Heart left ventricle (tissue), 16 donors: ENCODE measurements at places on chromosomes 13 and 19.

GRCh38 chr19:18469069-18469846 is 31.3 kb upstream of the ISYNA1 start:
- DNase-seq: peak; percentile 67

- DNase-seq: no peak
Measured at GRCh38 chr13:101811881-101812280, 359.4 kb downstream of the ITGBL1 start.

DNA sequence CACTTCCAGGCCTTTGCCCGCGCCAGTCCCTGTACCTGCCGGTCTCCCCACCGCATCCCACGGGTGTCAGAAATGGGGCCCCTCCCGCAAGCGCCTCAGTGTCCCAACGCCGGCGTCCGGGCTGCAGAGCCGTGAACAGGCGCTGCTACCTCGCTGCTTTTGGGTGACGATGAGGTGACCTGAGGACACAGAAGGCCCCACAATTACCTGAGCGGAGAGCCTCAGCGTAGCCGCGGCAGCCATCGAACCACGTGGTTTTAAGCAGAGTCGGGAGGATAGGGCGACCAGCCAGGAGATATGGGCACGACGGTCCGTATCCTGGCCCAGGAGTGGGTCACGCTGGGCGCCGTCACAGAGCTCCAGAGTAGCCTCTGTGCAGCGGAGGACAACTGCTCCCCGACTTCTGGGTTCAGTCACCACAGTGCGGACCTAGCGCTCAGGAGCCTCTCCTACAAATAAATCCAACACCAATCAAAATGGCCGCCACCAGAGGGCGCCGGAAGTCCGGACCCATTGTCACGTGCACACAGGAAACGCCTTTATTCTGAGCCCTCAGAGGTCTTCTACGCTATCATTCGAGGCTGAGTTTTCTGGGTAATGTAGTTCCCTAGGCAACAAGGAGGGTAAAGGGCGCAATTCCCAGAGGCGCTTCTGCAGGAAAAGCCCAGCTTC is at the start of gene ZNF814:
TSS of gene ZNF814 (minus strand) at position 478 of the 672 bp plus-strand sequence. CDS start at position 243, 235 bp downstream.
- DNase-seq: peak; percentile 86

GRCh38 chr19:995051-995827 is 5.0 kb upstream of the GRIN3B start:
- DNase-seq: no peak

DNA sequence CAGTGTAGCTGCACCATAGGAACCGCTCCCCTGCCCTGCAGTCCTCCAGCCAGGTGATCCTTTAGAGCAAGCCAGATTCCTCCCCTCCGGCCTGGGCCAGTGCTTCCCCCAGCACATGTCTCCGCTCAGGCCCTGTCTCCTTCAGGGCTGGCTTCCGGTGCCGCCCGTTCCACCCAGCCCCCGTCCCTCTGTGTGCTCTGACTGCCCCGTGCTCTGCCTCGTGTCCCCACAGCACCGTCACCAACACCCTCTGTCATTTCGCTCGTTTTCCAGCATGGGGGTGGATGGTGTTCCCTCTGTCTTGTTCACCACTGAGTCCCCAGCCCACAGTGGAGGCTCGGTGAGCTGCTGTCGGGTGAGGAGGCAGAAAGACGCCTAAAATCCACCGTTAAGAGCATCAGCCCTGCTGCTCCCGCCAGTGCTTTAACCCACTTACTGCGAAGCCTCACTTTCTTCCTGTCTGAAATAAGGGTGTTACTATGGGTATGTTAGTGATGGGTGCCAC is 54.5 kb downstream of the TSSK6 start:
- DNase-seq: peak; percentile 75

GRCh38 chr19:8935460-8935859 is 74.7 kb downstream of the MUC16 start:
- DNase-seq: no peak

GRCh38 chr19:10637894-10638293 is 12.5 kb downstream of the SLC44A2 start:
- no peak for DNase-seq

DNA sequence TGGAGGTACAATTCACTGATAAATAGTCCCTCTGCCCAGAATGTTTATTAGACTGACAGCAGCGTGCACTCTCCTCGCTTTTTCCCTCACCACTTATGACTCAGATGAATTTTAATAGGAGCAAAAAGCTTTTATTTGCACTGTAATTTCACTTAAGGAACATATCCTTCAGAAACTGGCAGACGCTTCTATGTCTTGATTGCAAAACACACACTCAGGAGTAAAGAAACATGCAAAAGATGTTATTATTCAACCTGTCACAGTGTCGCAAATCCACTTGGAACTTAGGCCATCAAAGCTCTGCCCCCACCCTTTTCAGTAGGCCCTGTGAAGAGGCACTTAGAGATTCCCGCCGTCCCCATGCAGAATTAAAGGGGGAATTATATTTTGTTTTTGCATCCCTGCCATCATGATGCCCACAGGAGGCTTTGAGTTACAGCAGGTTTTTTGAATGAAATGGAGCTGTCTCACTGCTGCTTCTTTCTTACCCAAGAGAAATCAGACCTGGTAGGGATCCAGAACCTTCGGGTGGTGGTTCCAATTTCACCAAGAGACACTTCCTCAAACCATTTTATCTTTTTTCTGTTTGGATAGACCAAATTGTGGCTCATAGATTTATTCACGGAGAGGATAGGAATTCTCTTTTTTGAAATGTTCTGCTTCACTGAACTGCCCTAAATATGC is 74.5 kb downstream of the GGACT start:
- no peak for DNase-seq

- DNase-seq: no peak
Measured at GRCh38 chr19:40695881-40696280, 5.4 kb upstream of the NUMBL start.

DNA sequence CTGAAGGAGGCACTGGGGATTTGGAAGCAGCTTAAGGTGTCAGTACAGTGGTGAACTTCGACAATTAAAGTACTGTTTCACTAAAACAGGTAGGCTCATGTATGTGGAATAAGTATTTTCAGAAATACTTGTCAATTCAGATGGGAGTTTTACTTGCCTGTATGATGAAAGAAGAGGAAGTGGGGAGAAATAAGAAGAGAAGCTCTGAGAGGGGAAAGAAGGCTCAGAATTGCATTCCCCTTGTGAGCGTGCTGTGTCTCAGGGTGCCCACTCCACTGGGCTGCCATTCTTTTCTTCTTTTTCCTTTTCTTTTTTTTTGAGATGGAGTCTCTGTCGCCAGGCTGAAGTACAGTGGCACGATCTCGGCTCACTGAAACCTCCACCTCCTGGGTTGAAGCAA is 38.6 kb upstream of the RNF17 start:
- no peak for DNase-seq

DNA sequence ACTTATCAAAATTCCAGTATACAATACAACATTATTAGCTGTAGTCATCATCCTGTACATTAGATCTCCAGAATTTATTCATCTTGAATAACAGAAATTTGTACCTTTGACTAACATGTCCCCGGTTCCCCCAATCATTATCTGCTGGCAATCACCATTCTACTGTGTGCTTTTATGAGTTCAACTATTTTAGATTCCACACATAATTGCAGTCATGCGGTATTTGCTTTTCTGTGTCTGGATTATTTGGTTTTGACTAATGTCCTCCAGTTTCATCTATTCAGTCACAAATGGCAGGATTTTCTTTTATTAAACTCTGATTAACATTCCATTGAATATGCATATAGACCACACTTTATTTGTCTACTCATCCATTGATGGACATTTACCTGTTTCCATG is 530.7 kb upstream of the SLITRK1 start:
- DNase-seq: no peak

- no peak for DNase-seq
Measured at GRCh38 chr19:39352381-39353255, 10.4 kb downstream of the SAMD4B start.

DNA sequence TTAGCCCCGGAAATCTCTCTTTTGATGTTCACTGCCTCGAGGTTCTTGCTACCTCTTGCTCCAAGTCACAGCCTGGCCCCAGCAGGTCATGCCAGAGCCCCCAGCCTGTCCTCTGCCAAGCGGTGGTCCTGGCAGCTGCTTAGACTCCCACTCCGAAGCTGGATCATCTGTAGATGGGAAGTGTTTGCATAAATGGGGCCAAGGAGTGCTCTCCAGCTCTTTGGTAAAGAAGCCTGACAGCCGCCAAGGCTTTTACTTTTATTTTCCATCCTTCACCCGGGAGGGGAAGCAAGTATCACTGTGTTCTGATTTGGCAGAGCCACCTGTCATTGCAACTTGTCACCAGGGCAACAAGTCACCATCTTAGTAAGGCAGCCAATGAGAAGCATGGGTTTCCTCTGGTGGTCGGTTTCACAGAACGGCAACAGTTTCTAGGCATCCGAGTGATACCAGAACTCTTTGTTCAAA is 10.6 kb upstream of the RETN start:
- no peak for DNase-seq
